ENCODE measurements at places on chromosomes 4 and X.

DNA sequence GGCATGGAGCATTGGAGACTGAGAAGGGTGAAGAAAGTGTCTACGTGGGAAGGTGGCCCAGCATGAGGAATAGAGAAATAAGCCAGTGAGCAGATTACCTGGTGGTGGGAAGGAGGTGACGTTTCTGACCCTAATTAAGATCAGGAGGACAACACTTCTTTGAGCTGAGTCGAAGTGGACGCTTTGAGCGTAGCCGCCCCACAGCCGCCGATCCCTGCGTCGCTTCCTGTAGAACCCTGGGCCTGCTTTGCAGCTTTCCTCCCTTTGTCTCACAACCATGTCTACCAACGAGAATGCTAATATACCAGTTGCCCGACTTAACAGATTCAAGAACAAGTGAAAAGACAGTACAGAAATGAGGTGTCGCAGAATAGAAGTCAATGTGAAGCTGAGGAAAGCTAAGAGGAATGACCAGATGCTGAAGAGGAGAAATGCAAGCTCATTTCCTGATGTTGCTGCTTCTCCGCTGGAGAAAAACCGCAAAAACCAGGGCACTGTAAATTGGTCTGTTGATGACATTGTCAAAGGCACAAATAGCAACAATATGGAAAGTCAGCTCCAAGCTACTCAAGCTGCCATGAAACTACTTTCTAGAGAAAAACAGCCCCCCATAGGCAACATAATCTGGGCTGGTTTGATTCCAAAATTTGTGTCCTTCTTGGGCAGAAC, 6.4 kb upstream of the ANTXR2 start:
- no peak for DNase-seq

- DNase-seq, result no peak
Observed at GRCh38 chr4:40685300-40685699, 55.6 kb upstream of the RBM47 start.

GRCh38 chrX:25130619-25131018, 114.9 kb upstream of the ARX start:
- no peak for DNase-seq

- no peak for DNase-seq
Observed at GRCh38 chr4:68002906-68003305, 39.6 kb upstream of the TMPRSS11A start.

DNA sequence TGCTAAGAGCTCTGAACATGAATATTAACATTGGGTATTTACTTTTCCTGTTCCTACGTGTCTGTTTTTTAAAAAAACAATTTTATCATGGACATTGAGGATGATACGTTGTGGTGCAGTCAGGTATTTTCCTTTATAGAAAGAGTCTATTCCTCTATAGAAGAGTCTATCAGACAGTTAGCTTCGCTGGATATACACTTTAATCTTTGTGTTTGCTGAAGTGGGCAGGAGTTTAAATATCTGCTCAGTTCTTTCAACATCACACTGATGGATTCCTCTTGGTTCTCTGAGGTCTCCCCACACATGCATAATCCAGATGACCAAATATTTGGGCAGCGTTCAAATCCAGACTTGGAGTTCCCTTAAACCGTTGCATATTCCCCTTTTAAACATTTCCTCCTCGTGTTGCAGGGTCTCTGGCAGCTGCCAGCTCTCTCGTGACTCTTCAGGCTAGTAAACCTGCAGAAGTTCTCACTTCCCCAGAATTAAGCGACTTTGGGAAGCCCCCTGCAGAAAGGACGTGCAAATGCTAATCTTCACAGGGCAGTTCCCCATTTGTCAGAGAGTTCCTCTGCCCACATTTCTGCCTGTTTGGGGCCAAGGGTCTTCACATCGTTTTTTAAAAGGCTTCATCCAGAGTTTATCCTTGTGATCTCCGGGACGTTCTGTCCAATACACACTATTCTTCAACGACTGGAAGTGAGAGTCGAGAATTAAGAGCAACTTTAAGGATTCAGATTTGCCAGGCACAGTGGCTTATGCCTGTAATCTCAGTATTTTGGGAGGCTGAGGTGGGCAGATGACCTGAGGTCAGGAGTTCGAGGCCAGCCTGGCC, 20.5 kb upstream of the DHRSX start:
- no peak for DNase-seq
